ENCODE measurements at places on chromosomes 3 and 15. TPM values are rescaled to one million over a fixed set of nuclear protein-coding genes. Genes with fewer than 3 reads are reported as not detected.

The SLC28A2 gene
- total RNA-seq = not detected

The UCN2 gene
- not detected for total RNA-seq

The GABRG3 gene
- not detected for total RNA-seq

DNA sequence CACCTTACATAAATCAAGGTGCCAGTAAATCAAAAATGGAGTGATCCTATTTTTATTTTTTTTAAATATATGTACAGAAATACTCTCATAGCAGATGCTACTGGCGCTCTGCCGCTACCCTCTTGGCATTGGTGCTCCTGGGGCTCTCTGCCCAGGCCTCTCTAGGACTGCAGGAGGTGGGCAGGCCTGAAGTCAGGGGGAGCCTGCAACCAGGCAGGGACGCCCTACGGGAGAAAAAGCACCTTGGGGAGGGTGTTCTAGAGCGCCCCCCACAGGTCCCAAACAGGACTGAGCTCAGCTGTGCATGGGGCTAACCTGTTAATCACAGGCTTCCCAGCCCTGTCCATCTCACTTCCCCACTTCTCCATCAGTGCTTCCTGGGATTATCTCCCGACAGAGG lies 192.5 kb downstream of the SHQ1 start:
- H3K27me3 ChIP-seq = peaks cover 22% of the 10 kb centered on the region
- no peak overlapping the region for H3K4me3 ChIP-seq
- H3K36me3 ChIP-seq = no peaks in the 10 kb centered on the region
- DNase-seq = no peak
- H3K27ac ChIP-seq = no peak overlapping the region

The GOLGA8T gene
- not detected for total RNA-seq

- no peaks in the 10 kb centered on the region for H3K36me3 ChIP-seq
- no peak overlapping the region for H3K4me3 ChIP-seq
- no peak overlapping the region for H3K27ac ChIP-seq
- H3K27me3 ChIP-seq = no peaks in the 10 kb centered on the region
Observed at GRCh38 chr3:41482134-41482533, 282.8 kb downstream of the CTNNB1 start.

- H3K27me3 ChIP-seq = no peaks in the 10 kb centered on the region
- no peaks in the 10 kb centered on the region for H3K4me1 ChIP-seq
- no peak for DNase-seq
- no peak overlapping the region for H3K27ac ChIP-seq
- H3K4me3 ChIP-seq = no peak overlapping the region
- H3K36me3 ChIP-seq = no peaks in the 10 kb centered on the region
Observed at GRCh38 chr3:161153480-161153879, 48.3 kb upstream of the B3GALNT1 start.
